Activated CD4-positive, alpha-beta T cell treated with anti-CD3 and anti-CD28 coated beads, Interleukin-2, Interleukin-4, amounts not matched to agents 100 ng/mL and 50 ng/mL, durations not matched to agents 16 hours and 8 hours (primary cell): ENCODE measurements at places on chromosomes 1 and 21.

- no peak for DNase-seq
Measured at GRCh38 chr1:147773215-147773715, 12.9 kb upstream of the GJA5 start.

DNA sequence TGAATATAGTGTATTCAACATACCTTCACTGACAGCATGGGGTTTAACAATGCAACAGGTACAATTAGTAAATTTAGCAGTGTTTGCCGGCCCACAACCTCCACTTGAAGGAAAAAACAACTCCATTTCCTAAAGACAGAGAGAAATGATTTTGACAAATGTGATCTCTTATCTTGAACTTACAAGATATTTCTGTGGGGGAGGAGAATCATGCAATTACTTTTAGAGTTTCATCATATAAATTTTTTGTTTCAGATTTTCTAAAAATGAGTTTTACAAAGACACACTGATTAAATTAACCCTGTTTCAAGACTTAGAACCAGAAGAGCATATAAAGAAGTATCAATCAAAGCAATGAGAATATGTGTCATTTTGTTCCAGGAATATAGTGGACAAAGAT is 80.3 kb downstream of the NME7 start:
- DNase-seq = no peak

- no peak for DNase-seq
Measured at GRCh38 chr1:210627755-210628154, 299.1 kb downstream of the HHAT start.

DNA sequence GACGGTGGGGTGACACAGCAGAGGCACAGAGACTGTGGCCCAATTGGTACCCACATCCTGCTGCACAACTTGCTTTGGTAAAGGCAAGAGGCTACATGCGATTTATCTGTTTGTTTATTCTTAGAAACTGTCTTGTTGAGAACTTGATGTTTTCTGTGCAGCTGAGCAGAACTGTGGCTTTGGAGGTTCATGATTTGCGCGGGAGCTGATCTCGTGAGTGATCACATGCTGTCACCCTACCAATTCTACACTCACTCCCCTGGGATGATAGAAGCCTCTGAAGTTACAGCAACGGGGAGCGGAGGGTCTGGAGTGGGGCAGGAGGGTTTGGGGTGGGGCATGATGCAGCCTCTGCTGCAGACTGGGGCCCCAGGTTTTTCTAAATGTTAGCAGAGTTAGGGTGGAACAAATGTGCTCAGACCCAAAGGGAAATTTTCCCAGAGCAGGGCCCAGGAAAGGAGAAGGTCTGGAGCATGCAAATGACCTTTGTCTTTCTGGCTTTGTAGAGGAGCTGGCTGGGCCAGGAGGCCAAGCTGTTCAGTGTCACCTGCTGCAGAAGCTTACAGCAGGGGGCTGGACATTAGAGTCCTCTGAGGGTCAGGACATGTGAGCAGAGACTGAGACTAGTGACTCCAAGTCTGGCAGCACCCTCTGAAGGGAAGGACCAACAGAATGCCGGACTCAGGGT is 83.6 kb downstream of the GRIK3 start:
- no peak for DNase-seq

GRCh38 chr1:182035097-182035770 is 26.3 kb downstream of the ZNF648 start:
- DNase-seq = no peak

DNA sequence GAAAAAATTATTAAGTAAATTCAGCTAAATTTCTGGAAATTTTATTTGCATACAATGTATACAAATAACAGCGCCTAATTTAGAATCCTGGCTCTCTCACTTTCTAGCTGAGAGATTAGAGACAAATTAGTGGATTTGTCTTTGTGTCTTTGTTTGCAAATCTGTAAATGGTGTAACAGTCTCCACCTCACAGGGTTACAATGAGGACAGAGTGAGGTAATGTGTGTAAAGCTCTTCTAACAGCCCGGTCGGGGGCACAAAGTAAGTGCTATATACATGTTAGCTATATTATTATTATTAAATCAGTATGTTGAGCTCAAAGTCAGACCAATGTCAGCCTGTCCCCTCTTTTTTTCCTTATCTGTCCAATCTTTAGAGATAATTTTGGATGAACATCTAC is 5.0 kb upstream of the ADAMTSL4 start:
- DNase-seq = no peak

- no peak for DNase-seq
Measured at GRCh38 chr1:234621657-234622335, 11.8 kb upstream of the IRF2BP2 start.

GRCh38 chr1:40786171-40786994 is 2.8 kb downstream of the KCNQ4 start:
- no peak for DNase-seq

GRCh38 chr1:115261496-115261895 is 76.6 kb downstream of the NGF start:
- DNase-seq = no peak

- no peak for DNase-seq
Measured at GRCh38 chr21:32370998-32371766, 21.6 kb downstream of the URB1 start.

GRCh38 chr1:76218888-76219287 is 144.3 kb downstream of the ST6GALNAC3 start:
- no peak for DNase-seq

GRCh38 chr21:36117286-36117741 is 17.6 kb upstream of the CBR3 start:
- DNase-seq = no peak

GRCh38 chr1:151436985-151437384 is 22.3 kb downstream of the POGZ start:
- DNase-seq = no peak

GRCh38 chr1:245686006-245686405 is 531.2 kb downstream of the KIF26B start:
- no peak for DNase-seq

DNA sequence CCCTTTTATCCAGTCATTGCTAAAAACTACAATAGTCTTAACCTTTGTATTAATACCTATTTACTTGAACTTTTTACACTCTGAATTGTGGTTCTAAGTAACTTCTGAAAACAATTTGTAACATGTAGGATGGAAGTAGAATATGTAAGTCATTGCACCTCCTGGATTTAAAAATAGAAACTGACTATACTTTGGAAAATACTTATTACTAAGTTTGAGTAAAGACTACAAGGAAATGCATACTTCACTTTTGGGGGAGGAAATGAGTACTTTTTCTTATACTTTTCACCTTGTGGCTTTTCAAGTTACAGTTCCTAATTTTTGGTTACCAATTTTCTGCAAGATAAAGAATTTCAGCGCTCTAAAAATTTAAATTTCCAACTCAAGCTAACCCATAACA is 8.7 kb downstream of the RGS18 start:
- no peak for DNase-seq

DNA sequence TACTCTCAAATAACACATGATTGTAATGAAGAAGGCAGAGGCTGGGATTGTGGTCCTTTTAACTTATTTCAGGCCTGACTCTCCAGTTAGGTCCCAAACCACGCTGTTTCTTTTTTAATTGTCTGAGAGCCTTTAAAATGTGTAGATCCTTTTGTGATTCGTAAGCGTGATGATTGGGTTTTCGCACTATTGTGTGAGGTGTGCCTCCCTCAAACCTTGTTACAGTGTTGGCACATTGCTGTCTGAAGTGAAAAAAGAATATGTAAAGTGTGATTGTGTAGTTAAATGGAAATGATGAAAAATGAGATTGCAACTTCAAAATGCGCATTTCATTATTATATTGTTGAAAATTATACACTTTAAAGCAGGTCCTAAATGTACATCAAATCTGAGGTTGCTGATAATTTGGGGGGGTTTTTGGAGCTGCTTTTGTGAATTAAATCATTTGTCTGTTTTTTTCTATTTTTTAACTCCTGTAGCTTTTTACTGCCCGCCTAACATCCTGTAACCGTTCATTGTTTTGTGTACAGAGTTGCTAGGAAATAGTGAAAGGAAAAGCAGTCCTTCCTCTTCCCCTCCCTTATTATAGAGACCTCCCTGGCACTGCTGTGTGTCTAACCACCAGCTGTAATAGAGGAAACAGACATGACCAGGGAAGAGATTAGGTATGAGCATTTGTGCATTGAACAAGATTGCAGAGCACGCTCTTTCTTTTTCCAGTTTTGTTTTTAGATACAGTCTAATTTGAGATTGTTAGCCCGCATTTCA is 43.3 kb downstream of the IARS2 start:
- peak; percentile 36 for DNase-seq

DNA sequence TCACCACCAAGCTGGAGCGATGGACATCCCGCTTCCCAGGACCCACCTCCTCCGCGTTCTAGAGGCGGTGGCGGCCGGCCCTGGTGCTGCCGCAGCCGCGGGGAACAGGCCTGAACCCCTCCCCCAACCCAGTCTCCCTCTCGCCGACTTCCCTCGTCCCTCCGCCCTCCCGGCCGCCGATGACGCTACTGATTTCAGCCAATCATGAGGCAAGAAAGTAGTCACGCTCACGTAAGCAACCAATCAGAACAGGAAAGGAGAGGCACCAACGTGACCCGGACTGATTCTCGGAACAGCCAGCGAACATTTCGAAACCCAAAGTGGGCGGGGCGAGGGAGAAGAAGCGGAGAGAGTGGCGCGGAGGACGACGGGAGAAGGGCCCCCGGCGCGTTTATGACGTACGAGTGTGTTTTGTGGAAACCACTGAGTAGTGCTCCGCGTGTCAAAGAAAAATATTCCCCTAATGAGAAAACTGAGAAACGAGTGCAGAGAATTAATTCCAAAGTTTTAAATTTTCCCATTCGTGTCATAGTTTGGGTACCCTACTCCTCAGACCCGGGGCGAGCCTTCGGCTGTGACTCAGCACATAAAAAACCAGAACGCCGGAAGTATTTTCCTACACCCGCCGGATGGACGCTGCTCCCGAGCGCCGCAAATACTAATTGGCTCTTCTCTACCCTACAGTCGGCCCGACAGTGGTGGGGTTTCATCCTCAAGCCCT is at the start of gene NRDC:
Gene NRDC (minus strand): TSS at position 112 of the 721 bp plus-strand sequence. CDS start 112 bp downstream, outside the sequence.
- DNase-seq = peak; percentile 100

DNA sequence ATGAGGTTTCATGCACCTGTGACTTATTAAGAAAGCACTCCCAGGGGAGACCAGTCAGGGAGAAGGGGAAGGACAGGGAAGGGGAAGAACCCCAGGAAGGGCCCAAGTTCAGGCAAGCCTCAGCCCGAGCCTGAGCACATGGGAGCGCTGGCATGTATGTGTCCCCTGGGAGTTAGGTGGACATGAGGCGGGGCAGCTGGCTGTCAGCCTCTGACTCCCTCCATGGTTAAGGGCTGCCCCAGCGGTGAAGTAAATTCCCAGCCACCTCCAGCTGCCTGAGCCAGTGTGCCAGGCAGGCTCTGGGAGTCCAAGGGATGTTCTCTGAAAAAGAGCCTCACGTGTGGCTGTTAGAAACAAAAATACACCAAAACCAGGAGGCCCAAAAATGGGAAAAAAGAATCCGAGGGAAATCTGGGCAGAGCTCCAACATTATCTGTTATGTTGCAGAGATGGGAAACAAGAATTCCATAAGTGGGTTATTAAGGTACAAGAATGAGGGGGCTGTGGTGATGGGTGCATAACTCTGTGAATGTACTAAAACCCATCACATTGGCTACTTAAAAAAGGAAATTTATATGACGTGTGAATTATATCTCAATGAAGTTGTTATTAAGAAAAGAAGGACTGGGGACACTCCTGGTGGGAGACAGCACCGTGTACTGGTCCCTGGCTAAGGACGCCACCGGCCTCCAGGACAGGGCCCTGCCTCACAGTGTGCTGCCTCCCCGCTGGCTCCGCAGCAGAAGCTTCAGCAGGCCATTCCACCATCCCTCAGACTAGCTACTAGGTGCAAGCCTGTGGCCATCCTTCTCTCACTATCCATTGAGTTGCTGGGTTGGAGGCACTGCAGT is 18.7 kb downstream of the DMRTB1 start:
- no peak for DNase-seq

- DNase-seq = no peak
Measured at GRCh38 chr1:54851936-54852524, 35.0 kb downstream of the DHCR24 start.

DNA sequence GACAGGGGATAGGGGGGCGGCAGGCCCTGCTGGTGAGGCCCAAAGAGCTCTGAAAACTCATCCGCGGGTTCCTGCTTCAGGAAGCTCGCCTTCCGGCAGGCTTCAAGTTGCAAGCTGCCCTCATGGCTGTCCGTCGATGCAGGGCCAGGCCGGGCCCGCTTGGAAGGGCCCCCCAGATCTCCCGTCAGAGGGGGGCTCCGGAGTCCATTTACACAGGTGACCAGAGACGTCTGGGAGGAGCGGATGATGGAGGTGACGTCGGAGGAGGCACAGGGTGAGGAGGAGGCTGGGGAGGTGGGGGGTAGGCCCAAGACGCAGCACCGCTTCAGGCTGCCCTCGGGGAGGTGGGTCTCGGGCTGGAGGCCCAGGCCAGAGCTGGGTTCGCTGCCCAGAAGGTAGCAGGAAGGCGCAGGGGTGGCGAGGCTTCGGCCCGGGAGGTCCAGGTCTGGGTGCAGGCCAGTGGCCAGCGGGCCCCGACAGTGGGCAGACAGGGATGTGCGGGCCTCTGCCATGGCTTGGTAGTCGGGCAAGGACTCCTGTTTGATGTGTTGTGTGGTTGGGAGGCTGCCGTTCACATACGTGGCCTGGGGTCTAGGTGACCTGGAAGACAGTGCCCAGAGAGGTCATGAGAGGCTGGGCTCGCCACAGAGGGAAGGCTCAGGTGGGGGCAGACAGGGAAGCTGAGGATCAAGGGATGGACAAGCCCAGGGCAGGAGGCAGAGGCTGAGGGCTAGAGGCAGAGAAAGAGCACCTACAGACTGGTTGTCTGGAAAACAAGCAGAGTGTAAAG is 135.4 kb downstream of the DMRTB1 start:
- DNase-seq = no peak

DNA sequence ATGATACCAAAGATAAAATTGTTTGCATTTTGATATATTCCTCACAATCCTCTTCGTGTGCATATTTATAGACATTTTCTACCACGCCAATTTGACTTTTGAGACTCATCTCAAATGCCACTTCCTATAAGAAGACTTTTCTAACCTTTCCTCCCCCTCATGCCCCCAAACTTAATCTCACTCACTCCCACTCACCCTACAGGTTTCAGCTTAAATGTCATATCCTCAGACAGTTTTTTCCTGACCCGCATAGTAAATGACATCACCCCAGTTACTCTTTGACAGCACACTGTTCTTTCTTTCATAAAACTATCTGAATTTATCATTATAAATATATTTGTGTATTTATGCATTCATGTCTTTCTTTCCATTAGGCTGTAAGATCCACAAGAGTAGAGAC is 29.6 kb upstream of the RGS8 start:
- DNase-seq = no peak

DNA sequence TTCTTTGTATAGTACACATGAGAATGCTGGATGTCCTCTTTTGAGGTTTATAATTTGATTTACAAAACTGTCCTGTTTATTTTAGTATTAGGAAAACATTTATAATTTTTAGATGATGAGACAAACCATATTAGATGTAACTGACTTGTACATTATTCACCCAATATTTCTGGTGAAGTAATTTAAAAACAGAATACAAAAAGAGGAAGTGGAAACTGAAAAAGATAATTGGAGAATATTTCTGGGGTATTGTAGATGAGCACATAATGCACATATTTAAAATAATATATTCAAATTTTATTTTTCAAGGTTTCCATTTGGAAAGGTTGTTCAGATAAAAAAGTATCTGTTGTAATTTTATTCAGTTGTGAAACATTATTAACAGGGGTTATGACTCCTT is 40.7 kb downstream of the XPR1 start:
- no peak for DNase-seq

GRCh38 chr1:219585837-219586455 is 27.0 kb downstream of the ZC3H11B start:
- no peak for DNase-seq
